ENCODE measurements at places on chromosomes 11 and 22.

- no peak for DNase-seq
Measured at GRCh38 chr11:75594211-75594610, 32.2 kb downstream of the SERPINH1 start.

GRCh38 chr11:82191695-82192094 is 542.0 kb downstream of the FAM181B start:
- no peak for DNase-seq

GRCh38 chr11:19713196-19714021 is 772 bp downstream of the NAV2 start:
- no peak for DNase-seq

DNA sequence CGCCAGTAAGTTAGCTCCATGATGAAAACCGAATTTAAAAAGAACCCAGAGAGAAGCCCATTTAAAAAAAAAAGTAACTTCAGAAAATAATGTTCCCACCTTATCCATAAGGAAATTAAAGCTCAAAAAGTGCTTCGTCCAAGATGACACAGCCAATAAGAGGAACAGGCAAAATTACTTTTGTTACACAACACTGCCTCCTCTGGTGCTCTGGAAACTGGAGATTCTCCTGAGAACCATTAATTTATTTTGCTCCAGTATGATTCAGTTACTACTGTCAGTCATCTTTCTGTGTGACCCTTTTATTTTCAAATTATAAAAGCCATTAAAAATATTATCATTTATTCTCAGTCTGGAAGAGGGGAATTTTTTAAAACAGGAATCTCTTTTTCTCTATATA is 2.0 kb downstream of the IFT27 start:
- no peak for DNase-seq

GRCh38 chr11:45795379-45795778 is 9.6 kb upstream of the SLC35C1 start:
- DNase-seq = no peak

- DNase-seq = no peak
Measured at GRCh38 chr11:65578667-65579066, 2.8 kb downstream of the EHBP1L1 start.

DNA sequence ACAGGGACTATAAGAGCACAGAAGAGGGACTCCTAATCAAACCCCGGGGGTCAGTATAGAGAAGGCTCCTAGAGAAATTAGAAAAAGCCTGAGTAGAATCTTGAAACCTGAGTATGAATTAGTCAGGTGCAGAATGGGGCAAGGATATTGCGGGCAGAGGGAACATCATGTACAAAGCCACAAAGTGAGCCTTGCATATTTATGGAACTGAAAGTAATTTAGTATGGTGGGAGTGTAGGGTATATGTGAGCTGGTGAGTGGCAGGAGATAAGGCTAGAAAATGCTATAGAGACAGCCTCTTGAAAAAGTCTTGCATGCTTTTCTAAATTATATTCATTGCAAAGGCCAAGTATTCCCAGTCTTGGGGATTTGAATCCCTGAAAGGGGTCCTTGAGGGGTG is 93.7 kb downstream of the STIM1 start:
- no peak for DNase-seq

- DNase-seq = no peak
Measured at GRCh38 chr11:15199693-15200092, 85.0 kb downstream of the INSC start.

DNA sequence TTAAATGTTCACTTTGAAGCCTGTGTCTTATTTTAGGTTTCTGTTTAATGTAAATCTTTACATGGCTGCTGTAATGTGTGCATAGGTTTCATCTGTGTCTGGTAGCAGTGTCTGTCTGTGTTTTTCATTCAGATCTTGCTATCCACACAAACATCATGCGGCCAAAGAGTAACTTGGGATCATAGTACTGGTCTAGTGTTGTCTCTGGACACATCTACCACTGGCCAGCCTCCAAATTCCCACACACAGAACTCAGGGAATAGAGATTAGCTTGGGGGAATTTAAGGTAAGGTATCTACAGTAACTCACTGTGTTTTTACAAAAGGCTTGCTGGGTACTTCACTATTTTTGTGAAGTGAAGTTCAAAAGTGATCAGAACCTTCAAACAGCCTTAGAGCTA is 32.1 kb upstream of the ZNF143 start:
- no peak for DNase-seq

DNA sequence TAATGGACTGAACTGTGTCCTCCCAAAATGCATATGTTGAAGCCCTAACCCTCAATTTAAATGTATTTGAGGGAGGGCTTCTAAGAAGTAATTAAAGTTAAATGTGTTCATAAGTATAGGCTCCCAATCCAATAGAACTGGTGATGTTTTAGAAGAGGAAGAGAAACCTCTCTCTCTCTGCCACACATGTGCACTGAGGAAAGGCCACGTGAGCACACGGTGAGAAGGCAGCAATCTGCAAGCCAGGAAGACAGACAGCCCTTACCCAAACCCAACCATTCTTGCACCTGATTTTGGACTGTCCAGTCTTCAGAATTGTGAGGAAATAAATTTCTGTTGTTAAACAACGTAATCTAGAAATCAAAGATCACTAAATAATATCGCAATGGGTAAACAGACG is 501.5 kb upstream of the ARHGAP42 start:
- no peak for DNase-seq

DNA sequence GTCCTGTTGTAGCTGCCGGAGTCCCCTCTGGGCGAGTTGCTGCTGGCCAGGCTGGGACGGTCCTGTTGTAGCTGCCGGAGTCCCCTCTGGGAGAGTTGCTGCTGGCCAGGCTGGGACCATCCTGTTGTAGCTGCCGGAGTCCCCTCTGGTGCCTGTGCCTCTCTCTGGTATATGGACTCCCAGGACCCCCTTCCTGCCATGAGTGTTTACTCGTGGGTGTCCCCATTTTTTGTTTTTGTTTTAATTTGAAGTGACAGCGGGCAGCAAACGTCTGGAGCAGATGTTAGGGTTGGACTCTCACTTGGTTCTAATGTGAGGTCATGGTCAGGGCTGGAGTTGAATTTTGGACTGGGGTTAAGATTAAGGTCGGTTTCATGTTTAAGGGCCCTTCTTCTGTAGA is 14.2 kb downstream of the SHANK3 start:
- no peak for DNase-seq

GRCh38 chr11:7299393-7299792 is 47.7 kb downstream of the SYT9 start:
- DNase-seq = no peak

DNA sequence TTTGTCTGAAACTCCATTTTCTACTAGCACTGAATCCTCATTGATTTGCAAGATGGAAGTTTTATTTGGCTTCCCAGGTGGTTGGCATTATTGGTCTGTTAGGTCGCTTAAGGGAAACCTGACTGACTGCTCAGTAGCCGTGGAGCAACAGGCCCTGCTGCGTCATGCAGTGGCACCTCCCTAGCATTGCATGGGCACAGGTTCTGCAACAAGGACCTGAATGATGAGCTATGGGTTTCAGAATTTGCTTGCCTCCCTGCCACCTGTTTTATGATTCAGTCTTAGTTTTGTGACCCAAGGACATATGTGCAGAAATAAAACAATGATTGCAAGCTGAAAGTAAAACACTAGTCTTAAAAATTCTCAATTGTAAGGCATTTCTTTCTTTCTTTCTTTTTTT is 128.5 kb downstream of the SLC1A2 start:
- no peak for DNase-seq

GRCh38 chr11:73149105-73149504 is 7.0 kb upstream of the FCHSD2 start:
- DNase-seq = no peak

GRCh38 chr11:61325649-61326414 is 7.1 kb downstream of the DDB1 start:
- DNase-seq = no peak

GRCh38 chr11:57397394-57397990 is 7.0 kb upstream of the PRG2 start:
- DNase-seq = no peak

DNA sequence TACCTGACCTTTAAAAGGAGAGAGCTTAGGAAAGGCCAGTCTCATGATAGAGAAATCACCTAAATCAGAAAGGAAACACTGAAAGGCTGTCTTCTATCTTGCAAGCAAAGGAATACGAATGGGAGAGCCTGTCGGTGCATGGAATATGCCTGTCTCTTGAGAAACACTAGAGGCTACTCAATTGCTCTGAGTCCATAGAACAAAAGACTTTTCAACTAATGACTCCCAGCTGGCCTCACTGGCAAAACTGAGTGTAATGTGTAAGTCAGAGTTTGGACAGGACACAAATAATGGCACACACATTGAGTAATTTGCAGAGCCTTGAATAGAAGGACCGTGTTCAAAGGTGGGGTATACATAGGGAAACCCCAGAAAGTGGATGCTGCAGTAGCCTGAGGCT is 171.0 kb upstream of the ARHGAP20 start:
- DNase-seq = no peak

GRCh38 chr22:27260087-27260698 is 541.4 kb downstream of the MN1 start:
- DNase-seq = no peak

GRCh38 chr11:72684236-72684912 is 10.2 kb upstream of the PDE2A start:
- no peak for DNase-seq

Measured in head of caudate nucleus (tissue), 42 donors.